Activated naive CD4-positive, alpha-beta T cell (primary cell): ENCODE measurements at places on chromosomes 11 and 22.

- DNase-seq = no peak
Measured at GRCh38 chr11:57900320-57900719, 123.4 kb upstream of the OR9Q1 start.

DNA sequence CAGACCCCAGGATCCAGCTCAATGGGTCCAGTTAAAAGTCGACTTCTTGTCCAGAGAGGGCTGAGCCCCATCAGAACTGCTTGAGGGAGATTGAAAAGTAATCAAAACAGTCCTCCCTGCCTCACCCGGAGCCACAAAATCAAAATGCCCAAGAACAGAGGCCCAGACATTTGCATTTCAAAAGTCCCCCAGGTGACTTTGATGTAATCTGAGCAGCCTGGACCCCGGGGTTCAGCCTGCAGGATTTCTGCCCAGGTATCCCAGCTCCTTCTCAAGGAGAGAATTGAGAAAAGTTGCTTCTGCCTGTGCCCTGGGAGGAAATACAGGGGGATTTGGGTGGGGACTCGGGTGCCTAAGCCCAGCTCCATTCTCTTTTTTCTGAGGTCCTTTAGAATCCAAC is 1385.0 kb downstream of the TBC1D22A start:
- DNase-seq = no peak

DNA sequence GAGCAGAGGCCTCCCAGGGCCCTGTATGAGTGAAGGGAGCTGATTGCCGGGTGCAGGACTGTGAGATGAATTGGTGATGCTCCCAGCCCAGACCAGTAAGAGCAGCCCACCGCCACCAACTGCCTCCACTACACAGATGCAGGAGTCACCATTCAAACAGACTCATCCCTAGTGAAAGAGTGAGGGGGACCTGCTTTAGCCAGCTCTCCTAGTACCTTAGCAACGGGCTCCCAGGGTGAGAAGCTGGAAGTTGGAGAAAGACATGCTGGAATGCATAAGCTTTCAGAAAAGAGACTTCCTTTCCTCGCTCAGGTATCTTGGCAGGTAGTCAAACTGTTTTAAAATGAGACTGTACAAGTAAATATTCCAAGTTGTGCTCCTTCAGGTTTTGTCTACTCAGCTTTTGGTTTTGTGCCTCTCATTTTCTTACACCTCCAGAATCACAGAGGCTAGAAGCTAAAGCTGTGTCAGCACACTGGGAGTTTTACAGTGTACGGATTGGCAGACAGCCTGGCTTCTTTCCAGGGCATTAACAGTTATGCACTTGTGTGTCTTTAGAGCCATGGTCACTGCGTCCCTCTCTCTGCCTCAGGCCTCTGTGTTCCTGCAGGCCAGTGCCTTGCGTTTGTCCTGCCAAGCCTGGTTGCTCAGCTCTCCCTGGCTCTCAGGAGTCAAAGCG is 146.2 kb downstream of the ATXN10 start:
- DNase-seq = no peak

- no peak for DNase-seq
Measured at GRCh38 chr11:1920909-1921573, 1.5 kb downstream of the TNNT3 start.

GRCh38 chr11:76630600-76631281 is 39.8 kb downstream of the LRRC32 start:
- DNase-seq = no peak

DNA sequence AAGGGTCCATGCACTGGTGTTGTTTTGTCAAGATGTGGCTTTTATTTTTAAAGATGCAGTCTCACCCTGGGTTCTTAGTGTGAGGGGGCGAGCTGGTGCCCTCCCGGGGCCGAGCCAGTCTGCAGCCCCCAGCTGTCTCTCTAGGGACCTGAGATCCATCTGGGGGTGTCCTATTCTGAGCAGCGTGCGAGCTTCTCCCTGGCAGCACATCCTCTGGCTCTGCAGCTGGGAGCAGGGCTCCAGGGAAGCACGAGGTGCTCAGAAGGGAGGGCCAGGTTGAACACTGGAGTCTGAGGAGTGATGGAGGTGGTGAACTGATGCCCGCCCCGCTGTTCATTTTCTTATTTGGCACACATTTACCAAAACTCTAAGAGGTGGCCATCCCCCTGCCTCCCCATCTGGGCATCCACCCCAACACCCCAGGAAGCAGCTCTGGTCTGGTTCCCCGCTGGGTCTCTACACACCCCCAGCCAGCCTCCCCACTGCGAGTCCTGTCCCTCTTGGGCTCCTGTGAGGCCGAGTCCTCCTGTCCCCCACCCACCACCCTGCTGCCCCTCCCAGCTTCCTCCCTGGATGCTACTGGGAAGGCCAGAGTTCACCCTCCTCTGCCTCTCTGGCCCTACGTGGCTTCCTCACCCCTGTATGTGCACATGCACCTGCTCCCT is 956.4 kb downstream of the BRD1 start:
- no peak for DNase-seq

- no peak for DNase-seq
Measured at GRCh38 chr22:30662040-30662439, 5.6 kb downstream of the DUSP18 start.

DNA sequence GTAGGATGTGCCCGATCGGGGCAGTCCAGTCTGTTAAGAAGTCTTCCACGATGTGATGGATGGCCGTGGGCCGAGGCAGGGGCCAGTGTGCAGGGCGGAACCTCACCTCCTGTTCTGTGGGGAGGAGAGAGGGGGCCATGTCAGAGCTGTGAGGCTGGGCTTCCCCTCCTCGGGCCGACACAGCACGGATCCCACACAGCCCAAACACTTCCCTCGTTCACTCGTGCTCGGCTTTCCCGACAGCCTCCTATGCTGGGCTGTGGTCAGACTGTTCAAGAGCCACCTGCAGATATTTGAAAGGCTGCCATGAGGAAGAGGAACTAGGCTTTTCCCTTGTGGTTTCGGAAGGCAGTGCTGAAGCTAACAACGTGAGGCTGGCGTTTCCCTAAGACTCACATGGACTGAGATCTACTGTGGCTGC is 12.3 kb upstream of the TXN2 start:
- no peak for DNase-seq

GRCh38 chr11:88250566-88251242 is 75.5 kb upstream of the RAB38 start:
- no peak for DNase-seq

- no peak for DNase-seq
Measured at GRCh38 chr11:65555693-65556231, 2.4 kb downstream of the LTBP3 start.

DNA sequence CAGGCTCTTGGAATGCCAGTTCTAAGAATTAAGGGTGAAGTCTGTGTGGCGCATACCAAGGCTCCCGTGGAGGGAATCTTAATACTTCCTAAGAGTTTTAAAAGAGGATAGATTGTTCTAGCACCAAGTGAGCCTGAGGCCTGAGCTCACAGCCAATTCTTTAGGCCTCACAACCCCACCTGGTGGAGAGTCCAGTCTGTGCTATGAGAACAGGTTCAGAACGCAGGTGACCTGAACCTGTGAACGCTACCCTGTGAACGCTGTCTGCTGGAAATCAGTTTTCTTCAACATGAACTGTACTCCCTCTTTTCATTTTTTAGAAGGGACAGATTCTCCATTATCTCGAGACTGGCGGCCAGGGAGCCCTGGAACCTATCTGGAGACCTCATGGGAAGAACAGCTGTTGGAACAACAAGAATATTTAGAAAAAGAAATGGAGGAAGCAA is 43.2 kb upstream of the DLAT start:
- no peak for DNase-seq

DNA sequence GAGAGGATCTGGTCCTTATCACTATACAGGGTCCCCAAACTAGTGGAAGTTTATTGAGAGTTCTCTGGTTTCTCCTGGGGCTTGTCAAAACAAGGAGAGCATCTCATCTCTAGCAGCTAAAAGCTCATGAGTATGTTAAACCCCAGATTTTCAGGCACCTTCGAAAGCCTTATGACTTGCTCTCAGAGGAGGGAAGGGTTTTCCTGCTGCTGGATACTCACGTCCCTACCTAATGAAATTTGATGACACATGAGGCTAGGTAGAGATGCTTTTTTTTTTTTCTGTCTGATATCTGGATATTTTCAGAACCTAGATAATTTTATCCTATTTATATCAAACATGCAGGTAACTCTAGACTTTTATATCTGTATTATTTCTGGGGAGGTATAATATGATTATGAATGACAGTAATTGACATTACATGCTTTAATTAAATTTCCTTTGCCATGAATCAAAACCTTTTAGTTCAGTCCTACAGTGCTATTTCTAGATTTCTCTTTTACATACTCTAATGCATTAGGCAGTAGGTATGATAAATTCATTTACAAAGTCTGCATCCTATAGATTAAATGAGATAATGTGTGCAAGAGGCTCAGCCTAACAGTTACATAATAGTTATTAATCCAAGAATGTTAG is 73.9 kb downstream of the PARVA start:
- no peak for DNase-seq

GRCh38 chr11:78341841-78342240 is 75.8 kb downstream of the GAB2 start:
- no peak for DNase-seq

DNA sequence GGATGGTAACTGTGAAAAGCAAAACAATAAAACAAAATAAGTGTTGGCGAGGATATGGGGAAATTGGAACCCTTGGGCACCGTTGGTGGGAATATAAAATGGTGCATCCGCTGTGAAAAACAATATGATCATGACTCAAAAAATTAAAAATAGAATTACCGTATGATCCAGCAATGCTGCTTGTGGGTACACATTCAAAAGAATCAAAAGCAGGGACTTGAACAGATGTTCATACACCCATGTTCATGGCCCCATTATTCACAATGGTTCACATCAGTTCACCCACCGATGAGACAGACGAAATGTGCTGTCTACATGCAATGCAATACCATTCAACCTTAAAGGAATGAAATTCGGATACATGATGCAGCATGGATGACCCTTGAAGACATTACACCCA is 1.2 kb upstream of the DERL3 start:
- no peak for DNase-seq

DNA sequence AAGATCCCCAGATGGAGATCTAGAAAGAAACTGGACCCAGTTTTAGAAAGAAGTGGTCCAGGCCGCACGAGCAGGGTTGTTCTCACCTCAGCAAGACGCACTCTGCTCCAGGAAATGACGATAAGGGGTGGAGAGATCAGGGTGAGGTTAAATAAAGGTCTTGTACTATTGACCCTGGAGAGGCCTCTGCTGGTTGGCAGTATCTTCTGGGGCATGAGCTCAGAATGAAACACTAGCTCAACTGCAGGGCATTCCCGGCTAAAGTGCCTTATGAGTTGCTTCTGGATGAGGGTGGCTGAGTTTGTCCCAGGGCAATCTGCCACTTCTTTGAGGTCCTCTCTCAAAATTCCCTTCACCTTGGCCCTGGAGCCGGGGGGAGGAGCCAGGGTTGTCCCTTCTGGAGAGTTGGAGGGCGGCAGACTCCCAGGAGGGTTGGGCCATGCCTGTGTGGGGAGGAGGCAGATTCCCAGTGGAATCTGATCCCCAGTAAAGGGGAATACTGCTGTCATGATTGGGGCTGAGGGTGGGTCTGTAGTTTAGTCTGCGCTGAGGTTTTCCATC is 10.9 kb downstream of the USP2 start:
- DNase-seq = no peak

DNA sequence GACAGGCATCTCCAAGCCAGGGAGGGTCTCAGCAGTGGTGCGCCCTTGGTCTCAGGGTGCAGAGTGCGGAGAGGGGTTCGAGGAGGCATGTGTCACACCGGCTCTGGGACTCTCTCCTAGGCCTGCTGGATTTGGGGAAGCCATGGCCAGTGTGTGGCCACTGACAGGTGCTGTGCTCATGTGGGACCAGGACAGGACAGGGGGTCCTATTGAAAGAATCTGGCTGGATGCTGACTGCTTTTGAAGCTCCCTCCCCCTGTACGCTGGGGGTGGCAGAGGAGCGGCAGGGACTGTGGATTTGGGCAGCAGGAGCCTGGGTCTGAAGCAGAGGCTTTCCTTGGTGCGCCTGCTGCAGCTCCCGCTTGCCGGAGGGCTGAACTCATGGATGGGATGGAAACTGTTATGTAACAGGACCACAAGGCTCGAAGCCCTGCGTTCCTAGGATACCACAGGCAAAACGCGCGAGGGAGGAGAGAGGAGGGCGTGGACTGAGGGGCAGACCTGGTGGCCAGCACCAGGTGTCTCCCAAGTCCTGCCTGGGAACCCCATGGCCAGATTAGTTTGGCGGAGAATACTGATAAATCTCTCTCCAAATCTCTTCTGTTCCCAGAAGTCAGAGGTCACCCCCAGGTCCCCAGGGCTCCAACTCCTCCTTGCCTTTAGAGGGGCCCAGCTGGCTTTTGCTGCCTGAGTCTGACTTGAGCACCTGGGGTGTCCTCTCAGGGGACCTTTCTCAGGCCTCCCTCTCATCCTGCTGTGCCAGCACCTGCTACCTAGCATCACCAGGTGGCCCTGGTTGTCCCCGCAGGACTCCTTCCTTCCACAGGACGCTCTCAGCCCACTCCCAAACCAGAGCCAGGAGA is 13.8 kb upstream of the TEF start:
- DNase-seq = no peak

DNA sequence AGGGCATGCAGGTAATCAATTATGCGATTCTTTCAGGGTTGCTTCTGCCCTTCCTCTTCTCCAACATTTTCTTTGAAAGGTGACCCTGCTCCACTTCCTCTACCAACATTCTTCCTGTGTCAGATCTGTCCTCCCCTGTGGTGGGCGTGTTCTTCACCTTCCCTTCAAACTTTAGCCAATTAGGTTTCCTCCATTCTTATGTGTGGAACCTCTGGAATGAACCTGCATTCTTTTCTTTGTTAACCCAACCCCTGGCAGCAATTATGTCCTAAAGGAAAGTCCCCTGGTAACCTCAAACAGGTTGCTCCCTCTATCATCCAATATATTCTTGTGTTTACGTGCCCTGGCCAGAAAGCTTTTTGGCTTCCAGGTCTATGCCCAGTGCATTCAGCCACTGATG is 22.4 kb downstream of the KIRREL3 start:
- DNase-seq = no peak

GRCh38 chr11:107751082-107751481 is 39.2 kb upstream of the SLN start:
- DNase-seq = no peak

DNA sequence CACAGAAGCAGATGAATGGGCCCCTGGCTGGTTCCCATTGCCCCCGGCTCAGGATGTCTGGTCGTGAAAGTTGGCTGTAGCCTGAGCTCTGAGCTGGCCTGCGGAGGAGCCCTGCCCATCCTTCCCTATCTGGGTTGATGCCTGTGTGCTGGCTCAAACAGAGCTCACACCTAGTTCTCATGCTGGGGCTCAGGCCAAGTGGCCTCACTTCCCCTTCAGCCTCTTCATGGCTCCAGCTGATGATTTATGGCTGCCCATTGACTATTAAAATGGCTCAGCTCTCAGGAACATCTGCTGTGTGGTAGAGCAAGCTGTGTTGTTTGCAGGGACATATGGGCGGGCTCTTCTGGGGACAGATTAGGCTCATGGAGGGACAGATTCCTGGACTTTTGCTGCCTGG is 64.7 kb downstream of the ADAMTS15 start:
- no peak for DNase-seq

DNA sequence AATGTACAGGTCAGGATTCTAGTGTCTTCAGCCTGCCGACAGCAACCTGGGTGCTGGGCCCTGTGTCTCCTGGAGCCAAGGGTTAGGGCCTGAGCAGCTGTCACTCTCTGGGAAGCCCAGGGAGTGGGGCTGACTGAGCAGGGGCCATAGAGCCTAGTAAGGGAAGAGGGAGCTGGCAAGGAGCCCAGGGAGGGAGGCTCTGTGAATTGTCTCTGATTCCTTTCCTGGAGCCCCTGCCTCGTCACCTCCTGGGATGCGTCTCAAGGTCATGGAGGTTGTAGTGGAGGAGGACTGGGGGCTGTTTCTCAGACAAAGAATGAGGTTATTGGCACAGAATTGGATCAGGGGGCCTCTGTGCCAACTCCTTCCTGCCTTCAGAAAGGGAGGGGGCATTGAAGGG is 11.8 kb downstream of the SOX10 start:
- no peak for DNase-seq
